NCI-H146 (cell line): ENCODE measurements at places on chromosomes 3 and 15.

DNA sequence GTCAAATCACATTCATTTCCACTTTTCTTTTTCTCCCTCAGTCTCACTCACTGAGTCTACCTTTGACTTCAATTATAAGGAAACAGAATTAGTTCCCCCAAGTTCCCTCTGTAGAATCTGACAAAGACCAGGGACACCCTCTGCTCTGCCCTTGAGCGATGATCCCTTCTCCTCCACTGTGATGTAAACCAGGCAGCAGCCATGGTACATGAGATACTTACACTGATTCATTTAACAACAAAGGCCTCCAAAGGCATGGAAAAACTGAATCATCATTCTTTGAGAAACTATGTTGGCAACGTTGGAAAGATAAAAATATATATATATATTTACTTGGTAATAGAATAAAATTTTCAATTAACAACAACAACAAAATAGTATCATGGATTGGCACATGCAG, 84.1 kb downstream of the P3H2 start:
- DNase-seq, result no peak

DNA sequence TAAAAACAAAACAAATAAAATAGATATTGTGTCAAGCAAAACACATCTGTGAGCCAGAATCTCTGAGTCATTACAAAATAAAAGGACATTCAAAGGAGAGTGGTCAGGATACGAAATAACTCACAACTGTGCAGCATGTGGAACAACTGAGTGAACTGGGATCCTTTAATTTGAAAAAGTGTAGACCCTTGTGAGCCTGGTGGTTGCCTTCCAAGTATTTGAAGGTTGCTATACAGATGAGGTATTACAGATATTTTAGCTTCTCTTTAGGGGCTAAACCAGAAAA, 26.7 kb downstream of the KCNMB2 start:
- DNase-seq, result no peak

DNA sequence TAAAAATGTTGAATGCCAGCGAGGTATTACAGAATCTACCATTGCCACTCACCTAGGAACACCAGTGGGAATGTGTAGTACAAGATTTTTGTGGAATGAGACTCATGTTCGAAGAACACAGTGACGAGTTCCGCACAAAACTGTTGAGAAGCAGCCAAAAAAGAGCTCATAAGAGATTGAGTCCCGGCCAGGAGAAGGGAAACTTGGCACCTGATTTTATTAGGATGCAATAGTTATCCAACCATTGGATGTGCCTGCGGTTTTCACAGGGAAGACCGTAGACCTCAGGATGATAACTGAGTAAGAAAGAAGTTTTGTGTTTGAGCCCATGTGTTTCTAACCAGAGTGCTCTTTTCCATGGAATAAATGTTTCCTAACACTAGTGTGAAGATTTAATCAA, 88.9 kb downstream of the PTPRG start:
- no peak for DNase-seq

- DNase-seq, result peak; percentile 81
Measured at GRCh38 chr3:62415312-62415801, 42.0 kb upstream of the FEZF2 start.

DNA sequence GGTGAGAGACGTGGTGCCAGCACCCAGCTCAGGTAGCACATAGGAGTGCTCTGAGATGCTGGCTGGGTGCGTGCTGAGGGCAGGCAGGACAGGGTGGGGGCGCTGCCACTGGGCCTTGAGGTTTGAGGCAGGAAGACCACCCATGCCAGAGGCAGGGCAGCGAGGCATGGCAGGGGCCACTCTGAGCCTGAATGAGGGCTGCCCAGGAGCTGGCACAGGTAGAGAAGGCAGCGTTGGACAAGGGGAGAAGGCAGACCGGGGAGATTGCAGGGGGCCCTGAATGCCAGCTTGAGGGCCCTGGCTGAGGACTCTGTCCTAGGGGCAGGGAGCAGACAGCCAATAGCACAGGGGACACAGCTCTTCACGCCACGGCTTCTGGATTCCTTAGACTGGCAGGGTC, 50.2 kb downstream of the ADAMTS7 start:
- no peak for DNase-seq

GRCh38 chr3:186166491-186167288, 57.8 kb upstream of the ETV5 start:
- no peak for DNase-seq

DNA sequence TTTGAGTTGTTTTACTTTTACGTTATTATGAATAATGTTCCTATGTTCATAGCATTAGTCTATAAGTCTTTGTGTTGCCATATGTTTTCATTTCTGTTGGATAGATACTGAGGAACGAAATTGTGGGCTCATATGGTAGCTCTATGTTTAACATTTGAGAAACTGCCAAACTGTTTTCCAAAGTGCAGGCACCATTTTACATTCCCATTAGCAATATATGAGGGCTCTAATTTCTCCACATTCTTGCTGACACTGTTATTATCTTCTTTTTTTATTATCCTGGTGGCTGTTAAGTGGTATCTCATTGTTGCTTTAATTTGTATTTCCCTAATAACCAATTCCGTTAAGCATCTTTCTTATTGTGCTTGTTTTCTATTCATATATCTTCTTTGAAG, 1.8 kb upstream of the PIK3R4 start:
- no peak for DNase-seq

DNA sequence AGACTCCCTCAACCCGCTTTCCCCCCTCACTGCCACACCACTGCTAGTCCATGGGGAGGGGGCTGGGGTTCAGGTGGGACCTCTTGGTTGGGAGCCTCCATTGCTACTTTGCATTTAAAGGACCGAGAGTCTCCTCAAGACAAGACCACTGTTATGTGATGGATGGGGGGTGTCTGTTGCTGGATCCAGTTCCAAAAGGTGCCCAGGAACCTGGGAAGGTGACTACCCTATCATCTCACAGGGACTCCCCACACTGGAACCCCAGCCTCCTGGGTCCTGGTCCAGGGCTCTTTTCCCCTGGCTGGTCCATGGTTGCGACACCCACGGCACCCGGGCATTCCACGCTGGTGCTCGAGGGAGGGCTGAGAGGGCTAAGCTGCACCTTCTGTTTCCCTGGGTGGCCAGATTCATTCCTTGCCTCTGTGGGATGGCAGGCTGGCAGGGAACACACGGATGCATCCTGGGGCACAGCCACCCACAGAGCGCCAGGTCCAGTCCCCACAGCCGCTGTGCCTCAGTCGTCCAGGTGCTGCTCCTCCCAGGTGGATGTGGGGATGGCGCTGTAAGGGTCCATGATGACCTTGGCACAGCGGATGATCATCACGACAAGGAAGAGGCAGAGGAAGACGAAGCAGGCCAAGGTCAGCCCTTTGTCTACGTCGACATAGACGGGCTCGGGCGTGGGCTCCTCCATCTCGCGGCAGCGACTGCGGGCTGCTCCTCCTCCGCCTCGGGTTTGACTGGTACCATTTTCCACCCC, 48.6 kb downstream of the FAH start:
- DNase-seq, result no peak

DNA sequence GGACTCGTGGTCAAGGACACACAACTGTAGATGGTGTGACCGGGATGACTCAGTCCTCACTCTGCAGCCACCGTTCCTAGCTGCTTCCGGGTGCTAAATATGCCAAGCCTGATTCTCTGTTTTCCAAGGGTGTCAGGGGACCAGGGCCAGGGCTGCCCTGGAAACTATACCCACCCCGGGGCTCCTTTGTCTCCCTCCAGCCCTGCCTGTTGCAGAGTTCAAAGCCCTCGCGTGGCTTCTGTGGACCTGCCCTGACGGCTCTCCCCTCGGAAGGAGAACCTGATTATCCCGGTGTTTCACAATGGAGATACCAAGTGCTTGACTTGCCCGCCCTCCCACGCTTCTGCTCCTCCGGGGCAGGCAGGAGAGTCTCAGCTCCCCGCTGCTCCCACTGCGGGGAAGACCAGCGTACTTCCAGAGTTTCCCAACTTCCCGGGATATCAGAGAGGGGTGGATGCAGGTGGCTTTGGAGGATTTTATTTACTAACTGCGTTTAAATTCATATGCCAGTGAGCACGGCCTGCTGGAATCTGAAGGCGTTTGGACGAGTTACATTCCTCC, 125.0 kb downstream of the ASB7 start:
- DNase-seq, result no peak

- DNase-seq, result no peak
Measured at GRCh38 chr3:31268868-31269267, 263.9 kb upstream of the STT3B start.

GRCh38 chr15:95987886-95988573, 342.5 kb upstream of the NR2F2 start:
- DNase-seq, result no peak

- no peak for DNase-seq
Measured at GRCh38 chr3:123055352-123055751, 11.5 kb upstream of the PDIA5 start.

- DNase-seq, result peak; percentile 92
Measured at GRCh38 chr3:54891540-54891897, 36.3 kb downstream of the LRTM1 start.

GRCh38 chr3:70608434-70608833, 296.0 kb upstream of the MDFIC2 start:
- no peak for DNase-seq

- no peak for DNase-seq
Measured at GRCh38 chr3:128482666-128483656, 10.0 kb downstream of the GATA2 start.

DNA sequence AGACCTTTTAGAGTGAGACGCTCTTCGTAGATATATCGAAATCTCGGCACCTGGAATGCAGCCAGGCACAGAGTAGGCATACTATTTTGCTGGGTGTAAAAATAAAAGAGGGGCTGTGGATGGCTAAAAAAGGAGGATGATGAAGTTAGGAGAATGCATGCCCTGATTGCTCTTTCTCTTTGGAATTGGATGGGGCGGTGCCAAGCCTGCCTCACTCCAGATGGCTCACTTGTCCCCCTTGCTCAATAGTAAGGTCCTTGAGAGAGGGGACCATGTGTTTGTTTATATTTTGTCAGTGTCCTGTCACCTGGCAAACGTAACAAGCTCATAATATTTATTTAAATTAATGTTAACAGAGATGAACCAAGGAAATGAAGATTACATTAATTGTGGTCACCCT, 33.0 kb downstream of the SNRK start:
- DNase-seq, result no peak

GRCh38 chr15:26013981-26014380, 150.9 kb upstream of the ATP10A start:
- no peak for DNase-seq

DNA sequence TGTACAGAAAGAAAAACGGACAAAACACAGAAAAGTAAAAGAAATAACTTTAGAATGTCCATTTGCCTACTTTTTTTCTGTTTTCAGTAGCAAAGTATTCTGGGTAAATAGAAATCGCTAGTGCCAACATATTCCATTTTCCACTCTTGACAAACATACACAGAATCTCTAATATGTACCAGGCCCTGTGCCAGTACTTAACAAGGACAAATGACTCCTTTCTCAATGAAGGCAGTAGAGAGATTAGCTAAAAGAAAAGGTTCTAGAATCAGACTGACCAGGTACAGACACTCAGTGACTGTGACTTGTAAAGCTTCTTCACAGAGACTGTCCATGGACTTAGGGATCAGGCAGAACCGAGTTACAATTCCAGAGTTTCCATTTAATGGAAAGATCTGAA, 165.8 kb upstream of the STAC start:
- no peak for DNase-seq

DNA sequence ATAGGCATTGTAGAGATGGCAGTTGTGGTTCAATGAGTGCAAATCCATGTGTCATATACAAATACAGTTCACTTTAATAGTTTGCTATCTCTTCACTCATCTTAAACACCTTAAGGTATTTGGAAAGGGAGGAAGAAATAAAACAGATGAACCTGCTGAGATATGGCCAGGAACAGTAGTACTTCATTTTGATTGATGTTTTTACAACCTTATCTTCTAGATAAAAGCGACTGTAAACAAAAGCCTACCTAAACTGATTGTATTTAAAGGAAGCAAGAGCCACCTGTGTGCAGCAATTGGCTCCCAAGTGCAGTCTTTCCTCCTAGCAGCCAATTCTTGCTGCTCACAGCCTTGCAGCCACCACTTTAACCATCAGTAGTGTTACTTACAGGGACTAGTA, 217.7 kb downstream of the CDIN1 start:
- peak; percentile 66 for DNase-seq

DNA sequence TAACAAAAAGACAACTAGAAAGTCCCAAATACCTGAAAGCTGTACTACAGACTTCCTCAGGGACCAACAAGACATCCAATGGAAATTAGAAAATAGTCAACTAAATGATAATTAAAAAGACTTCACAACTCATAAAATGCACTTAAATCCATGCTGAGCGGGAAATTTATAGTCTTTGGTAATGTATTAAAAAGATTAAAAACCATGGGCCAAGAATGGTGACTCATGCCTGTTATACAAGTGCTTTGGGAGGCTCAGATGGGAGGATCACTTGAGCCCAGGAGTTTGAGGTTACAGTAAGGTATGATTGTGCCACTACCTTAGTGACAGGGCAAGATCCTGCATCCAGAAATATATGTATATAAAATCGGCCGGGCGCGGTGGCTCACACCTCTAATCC, 45.0 kb downstream of the CPEB1 start:
- DNase-seq, result no peak

- peak; percentile 19 for DNase-seq
Measured at GRCh38 chr3:79005084-79005483, 762.7 kb downstream of the ROBO1 start.

DNA sequence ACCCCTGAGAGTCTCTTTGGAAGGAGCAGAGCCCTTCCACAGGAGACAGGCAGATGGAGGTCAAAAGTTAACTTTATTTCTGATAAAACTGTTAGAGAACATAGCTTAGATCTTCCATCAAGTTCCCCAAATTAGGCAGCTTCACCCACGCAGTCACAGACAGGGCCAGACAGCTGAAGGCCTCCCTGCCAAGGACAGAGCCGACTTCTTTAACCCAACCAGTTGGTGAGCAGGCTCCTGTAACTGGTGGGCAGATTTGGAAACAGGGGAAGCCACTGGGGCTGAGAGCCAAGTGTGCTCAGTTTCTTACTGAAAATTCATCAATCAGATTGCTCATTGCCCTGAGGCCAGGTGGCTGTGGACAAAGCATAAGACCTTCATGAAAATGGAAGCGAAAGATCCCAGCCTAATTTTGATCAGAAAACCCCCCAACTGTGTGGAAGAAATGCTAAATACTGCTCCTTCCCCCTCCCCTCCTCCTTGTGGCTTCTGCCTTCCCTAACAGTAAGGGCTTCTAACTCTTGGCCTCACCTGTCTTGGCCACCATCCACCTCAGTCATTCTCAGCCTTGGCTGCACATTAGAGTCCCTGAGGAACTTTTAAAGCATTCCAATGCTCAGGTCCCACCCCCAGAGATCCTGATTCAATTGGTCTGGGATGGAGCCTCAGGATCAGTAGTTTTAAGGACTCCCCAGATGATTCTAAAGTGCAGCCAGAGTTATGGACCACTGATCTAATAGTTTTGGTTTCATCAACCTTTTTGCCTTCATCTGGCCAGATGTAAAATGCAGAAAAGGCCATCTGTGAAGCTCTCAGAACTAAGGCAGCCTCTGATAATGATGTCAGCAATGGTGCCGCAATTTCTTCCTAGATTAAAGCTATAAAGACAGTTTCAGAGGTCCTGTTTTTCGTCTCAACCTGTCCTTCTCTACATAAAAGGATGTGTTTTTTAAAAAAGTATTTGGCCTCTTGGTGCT, 11.5 kb downstream of the CLRN1 start:
- DNase-seq, result no peak
